ENCODE measurements at places on chromosomes 16 and 17.

DNA sequence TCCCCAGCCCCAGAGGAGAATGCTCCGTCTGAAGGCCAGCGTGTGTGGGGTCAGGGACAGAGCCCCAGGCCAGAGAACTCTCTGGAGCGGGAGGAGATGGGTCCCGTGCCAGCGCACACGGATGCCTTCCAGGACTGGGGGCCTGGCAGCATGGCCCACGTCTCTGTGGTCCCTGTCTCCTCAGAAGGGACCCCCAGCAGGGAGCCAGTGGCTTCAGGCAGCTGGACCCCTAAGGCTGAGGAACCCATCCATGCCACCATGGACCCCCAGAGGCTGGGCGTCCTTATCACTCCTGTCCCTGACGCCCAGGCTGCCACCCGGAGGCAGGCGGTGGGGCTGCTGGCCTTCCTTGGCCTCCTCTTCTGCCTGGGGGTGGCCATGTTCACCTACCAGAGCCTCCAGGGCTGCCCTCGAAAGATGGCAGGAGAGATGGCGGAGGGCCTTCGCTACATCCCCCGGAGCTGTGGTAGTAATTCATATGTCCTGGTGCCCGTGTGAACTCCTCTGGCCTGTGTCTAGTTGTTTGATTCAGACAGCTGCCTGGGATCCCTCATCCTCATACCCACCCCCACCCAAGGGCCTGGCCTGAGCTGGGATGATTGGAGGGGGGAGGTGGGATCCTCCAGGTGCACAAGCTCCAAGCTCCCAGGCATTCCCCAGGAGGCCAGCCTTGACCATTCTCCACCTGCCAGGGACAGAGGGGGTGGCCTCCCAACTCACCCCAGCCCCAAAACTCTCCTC is 10.4 kb downstream of the CX3CL1 start:
- no peak for DNase-seq

DNA sequence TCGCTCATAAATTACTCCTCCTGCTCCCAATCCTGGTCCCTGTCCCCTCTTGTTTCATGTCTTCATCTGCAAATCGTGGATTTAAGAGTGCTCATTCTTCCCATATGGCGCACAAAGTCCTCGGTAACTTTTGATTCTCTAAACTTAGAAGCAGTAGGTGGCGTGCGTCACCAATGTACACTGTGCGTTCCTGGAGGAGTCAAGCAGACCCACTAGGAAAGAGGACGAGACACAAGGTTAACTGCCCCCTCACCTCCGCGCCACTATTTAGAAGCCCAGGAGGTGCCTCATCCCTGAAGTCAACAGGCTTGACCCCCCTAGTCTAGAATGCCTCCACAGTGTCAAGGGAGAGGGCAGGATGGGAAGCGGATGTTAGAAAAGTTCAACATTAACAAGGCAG is 2.9 kb downstream of the SLC13A5 start:
- DNase-seq = no peak

GRCh38 chr16:55911616-55912015 is 36.4 kb upstream of the CES5A start:
- DNase-seq = no peak

DNA sequence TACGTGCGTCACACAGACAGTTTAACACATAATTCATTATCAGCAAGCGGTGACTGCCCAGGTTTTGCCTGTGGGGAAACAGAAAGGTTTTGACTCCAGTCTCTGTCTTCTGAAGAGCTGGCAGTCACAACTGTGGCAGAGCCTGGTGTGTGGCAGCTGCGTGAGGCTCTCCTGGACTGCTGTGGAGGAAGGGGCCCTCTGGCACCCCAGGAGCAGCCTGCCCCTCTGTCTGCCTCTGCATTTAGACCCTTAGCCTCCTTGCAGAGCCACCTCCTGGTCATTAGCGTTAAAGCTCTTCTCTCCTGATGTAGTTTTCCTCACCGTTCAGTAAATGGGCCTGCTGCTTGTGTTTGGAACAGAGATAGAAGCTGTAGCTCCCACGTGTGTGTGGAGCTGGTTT is 10.9 kb downstream of the RAB40C start:
- DNase-seq = no peak

DNA sequence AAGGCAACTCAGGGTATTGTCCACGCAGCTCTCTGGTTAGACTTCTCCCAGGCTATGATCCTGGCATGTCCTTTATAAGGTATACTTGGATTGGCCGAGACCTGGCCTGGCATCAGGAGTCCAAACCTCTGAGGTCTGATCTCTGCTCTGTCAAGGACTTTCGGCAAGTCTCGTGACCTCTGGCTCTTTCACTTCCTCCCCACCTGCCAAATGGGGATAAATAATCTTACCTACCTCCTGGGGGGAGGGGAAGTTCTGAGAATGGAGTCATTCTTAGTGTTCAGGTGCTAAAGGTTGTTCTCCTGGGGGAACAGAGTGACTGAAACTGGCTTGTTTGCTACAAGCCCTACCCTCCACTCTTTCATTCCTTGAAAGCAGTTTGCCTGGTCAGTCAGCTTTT is 7.6 kb downstream of the ATXN1L start:
- no peak for DNase-seq

- DNase-seq = no peak
Measured at GRCh38 chr17:550041-550398, 164.6 kb downstream of the VPS53 start.
